Globus pallidus (tissue), 1 donor: ENCODE measurements at places on chromosomes 5 and 9.

DNA sequence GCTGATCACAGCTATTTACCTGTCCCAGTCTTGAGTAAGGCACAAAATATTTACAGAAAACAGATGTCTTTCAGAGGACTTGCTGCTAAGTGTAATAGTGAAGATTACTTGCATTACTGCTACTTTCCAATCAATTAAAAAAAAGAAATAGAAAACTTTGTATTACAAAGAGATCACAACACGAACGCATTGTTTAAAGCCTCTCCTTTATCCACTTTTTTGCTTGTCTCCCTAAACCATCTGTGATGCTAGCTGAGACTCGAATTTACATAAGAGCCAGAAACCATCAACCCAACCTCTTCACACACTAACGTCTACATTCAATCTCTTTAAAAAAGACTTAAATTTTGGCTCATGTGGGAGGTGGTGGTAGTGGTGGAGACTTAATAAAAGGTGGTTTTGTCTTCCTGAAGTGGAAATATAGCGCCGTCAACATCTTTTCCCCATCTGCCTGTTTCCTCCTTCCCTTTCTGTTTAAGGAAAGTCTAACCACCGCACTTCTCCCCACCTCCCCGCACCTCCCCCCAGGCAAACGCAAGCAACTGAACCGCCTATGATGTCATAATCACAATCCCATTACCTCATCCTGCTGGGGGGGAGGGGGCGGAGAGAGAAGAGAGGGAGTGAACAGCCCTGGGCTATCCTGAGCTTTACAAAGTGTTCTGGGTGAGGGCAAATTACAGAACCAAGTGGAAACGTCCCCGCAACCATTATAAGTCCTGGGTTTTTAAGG is 948 bp upstream of the FAM53C start:
- DNase-seq = peak; percentile 88

GRCh38 chr9:37840560-37841194 is 40.1 kb downstream of the DCAF10 start:
- DNase-seq = no peak

DNA sequence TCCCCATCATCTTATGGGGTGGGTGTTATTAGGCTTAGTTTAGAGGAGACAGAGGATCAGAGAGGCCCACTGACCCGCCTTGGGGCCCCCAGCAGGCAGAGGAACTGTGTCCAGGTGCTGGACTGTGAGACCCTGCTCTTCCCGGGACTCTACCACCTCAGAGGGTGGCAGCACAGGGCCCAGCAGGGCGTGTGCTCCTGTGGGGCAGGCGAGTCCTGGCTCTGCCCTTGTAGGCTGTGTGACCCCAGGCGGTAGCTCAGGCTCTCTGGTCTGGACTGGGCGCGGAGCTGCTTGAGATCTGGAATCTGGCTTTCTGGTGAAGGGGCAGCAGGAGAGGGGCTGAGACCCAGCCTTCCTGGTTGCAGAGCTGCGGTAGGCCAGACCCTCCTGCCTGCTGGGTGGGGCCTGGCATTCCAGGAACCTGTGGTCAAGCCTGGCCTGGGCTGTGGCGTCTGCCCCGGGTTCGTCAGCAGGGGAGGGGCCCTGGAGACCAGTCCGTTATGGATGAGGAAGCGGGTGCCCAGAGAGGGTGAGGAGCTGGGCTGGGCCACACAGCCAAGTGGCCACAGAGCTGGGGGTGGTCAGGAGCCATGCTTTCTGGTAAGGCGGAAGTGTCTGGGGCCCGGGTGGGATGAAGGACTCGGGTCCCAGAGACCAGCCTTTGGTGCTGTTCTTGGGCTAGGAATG is 46.5 kb downstream of the RXRA start:
- no peak for DNase-seq

DNA sequence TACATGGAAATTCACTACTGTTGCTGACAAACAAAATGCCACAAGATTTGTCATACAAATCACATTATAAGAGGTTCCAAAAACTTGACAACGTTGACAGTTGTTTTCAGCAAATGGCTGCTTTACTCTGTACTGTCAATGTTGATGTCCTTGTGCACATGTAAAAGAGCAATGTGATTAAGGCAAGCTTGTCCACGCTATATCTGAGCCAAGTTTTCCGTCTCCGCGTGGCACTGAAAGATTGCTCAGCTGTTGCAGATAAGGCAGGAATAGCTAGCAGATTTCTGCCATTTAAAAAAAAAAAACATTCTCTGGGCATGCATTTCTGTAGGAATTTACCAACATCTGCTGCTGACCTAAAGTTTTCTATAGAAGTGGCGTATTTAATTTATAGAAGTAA is 46.4 kb upstream of the MEF2C start:
- DNase-seq = no peak

DNA sequence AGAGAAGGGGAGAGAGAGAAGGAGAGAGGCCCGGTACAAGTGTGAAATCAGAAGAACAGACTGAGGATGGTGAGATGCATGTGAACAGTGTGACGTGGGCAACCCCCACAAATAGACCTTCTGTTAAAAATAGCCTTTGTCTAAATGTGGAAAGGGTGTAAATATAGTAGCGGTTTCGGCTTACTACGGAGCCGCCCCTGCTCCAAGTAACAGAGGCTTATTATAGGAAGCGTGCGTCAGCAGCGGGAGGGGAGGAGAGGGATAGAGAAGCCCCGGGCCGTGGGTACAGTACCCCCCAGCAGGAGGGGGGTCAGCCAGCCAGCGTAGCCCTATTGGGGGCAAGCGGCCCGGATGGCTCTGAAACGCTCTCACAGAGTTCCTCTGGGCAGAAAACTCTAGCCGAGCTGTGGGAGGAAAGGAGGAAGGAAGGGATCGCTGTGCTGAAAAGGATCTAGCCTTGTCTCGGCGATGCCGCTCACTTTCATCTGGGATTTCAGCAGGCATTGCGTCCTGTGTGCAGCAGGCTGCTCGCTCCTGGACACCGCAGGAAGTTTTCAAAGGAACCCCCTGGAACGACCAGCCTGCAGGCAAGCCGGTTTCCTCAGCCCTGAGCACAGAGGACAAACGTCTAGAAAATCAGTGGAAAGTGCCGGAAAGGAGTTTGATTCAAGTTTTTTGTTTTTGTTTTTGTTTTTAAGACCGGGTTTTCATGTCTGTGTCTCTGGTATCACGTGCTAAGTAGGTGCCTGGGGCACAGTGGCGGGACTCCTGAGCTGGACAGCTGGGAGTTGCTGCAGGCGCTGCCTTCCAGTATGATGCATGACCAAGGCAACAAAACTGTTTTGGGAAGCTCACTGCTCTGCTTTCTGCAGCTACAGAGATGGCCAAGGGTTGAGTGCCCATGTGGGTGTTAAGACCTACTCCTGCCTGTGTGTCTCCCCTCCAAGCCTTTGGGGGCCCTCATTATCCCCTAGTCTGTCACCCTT is 146.6 kb downstream of the SEC61B start:
- DNase-seq = peak; percentile 39

- no peak for DNase-seq
Observed at GRCh38 chr9:9177081-9177480, 1377.5 kb upstream of the DMAC1 start.

GRCh38 chr5:39376293-39376714 is 12.0 kb upstream of the C9 start:
- DNase-seq = peak; percentile 34

DNA sequence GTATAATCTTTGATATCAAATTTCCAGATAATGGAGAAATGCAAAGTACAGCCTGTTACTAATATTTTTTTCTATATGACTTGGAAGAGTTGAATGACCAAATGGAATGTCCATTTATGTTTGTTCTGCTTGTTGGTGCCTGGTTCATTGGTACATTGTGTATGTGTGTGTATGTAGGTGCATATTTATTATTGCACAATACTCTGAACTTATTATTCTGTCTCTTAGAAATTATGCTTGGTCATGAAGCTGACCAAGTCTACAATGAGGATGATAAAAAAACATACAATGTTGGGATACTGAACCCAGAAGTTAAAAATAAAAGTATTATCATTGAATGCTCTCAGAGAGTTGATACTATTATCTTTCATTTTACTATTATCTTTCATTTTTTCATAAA is 706.3 kb downstream of the KCTD16 start:
- DNase-seq = no peak

DNA sequence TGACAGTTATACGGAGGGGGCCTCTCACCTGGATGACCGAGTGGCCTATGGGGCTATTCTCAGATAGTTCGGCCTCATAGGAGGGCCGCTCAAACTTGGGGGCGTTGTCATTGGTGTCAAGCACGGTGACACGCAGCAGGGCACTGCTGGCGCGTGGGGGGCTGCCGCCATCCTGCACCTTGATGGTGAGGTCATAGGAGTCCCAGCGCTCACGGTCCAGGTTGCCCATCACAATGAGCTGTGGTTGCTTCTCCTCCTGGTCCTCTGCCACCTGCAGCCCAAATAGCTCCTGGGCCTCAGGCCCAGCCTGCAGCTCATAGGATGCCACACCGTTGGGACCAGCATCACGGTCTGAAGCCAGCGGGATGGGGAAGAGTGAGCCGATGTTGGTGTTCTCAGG is 9.7 kb downstream of the PCDH1 start:
- DNase-seq = no peak

GRCh38 chr9:114037961-114038723 is 40.0 kb downstream of the AMBP start:
- no peak for DNase-seq

DNA sequence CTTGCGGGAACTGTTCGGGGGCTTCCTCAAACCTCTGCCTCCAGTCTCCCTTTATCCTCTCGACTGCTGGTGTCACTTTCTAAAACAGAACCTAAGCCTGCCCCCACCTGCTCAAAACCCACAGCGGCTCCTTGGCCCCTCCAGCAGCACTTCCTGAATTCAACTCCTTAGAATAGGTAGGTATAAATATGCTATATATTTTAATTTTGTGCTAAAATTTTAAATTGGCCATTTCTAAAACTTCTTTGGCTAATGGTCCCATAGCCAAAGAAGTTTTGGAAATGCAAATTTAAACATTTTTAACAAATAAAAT is 71.8 kb upstream of the TBC1D2 start:
- DNase-seq = no peak

- no peak for DNase-seq
Observed at GRCh38 chr9:2838371-2839000, 5.4 kb downstream of the PUM3 start.

DNA sequence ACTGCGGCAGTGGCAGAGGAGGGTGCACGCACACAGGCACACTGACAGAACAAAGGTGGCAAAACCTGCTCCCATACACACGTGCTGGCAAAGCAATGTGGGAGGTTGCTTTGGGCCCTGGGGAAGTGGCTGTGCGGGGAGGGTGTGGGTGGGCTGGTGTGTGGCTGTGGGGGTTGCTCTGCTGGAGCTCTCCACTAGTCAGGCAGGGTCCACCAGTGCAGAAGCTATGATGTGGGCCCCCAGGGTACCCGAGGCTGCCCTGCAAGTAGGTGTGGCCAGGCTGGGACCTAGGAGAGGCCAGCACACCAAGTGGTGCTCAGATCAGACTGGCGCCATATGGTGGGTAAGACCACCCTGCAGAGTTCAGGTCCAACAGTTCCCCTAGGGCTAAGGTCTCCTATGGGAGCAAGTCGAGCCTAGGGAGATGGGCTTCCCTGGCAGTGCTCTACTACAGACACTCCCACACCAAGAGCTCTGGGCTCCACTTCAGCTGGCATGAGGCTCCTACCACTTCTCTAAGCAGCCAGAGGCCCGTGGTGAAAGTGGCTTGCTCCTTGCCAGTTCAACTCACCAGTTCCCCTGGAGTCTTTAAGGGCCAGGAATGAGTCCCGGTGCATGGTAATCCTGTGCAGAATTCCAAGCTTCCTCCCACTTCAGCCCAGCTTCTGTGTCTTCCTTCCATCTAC is 46.2 kb upstream of the IFNE start:
- no peak for DNase-seq

DNA sequence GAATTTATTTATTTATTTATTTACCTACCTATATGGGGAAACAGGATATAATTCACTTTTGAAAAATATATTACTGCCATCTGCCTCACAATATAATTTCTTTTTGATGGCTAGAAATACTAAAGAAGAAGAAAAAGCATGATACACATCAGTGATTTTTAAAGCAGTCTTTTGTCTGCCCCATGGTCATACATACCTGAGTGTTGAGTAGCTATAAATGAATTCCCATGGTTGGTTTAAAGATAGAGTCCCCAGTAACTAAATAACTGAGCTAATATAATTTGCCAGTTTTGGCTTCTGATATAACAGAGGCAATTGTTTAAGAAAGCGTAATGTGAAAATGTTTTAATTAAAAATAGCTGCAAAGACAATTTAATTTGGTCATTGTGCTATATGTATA is 447.8 kb downstream of the PDE4D start:
- DNase-seq = no peak

GRCh38 chr5:118466418-118466817 is 521.9 kb downstream of the DTWD2 start:
- no peak for DNase-seq

- DNase-seq = no peak
Observed at GRCh38 chr9:98306384-98307145, 51.1 kb upstream of the TBC1D2 start.

DNA sequence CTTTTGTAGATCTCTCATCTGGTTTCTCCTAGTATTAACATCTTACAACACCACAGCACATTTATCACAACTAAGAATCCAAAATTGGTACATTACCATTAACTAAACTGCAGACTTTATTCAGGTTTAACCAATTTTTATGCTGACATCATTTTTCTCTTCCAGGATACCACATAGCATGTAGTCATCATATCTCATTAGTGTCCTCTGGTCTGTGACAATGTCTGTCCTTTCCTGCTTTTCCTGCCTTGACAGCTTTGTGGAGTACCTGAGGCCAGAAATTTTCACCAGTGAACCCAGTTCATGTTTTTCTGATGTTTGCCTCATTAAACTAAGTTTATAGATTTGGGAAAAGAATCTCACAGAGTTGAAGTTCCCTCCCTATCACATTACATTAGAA is 294.7 kb upstream of the TNC start:
- no peak for DNase-seq

DNA sequence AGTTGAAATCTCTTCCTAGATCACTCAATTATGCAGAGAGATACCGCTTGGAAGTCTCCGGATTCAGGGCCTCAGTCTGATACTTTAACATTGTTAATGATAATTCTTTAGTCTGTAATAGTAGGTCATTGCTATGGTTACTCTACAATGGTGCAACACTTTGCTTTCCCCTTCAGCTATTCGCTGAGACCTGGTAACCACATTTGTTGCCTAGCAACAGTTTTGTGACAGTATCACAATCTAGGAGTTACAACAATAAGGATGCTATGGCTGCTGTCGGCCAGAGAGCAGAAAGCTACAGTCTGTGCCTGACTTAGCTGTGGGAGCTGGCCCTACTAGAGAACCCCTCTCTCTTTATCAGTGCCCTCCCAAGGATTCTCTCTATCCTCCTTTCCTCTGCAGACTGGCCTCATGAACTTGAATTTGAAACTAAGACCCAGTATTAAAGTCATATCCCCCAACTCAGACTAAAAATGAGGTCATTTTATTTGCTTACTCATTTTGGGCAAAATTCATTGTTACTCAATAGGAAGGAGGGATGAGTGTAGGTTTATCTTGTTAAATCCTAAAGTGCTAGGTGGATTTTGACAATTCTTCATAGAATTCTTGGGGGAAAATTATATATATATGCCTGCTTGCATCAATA is 39.3 kb downstream of the NR2F1 start:
- no peak for DNase-seq

DNA sequence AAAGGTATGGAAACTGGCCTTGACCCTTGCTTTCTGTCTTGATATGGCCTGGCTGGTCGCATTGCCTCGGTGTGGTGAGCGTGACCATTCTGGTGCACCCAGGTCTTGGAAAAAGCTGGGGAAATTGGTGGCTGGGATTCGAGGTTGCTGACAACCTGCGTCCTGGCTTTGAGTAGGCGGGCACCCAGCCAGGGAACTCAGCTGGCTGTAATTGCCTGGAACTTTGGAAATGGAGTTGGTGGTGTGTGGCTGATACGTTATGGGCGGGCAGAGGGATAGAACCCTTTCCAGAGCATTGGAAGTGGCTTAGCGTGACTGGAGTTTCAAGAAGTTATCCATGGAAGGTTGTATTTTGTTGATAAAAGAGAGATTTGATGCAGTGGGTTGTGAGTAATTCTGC is 35.2 kb downstream of the KCNMB1 start:
- DNase-seq = no peak
